ENCODE measurements at places on chromosomes 2 and 18.

DNA sequence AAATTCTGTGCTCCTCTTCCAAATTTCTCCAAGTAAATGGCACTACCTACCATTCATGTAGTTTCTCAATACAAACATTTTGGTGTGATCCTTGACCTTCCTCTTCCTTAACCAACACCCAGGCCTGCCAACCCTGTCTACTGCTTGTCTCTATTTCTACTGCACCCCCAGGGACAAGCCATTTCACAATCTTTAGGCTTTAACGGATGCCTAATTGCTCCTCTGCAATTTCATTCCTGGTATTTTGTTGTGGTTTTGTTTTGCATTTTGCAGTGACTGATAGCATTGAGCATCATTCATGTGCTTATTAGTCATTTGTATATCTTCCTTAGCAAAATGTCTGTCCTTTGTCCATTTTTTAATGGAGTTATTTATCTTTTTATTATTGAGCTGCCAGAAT, 10.0 kb downstream of the FAP start:
- DNase-seq, result no peak

- no peak for DNase-seq
Measured at GRCh38 chr2:178072383-178073301, at the start of gene PDE11A. PDE11A (minus strand) TSS chr2:178072777; CDS start chr2:178072437, 340 bp downstream.

DNA sequence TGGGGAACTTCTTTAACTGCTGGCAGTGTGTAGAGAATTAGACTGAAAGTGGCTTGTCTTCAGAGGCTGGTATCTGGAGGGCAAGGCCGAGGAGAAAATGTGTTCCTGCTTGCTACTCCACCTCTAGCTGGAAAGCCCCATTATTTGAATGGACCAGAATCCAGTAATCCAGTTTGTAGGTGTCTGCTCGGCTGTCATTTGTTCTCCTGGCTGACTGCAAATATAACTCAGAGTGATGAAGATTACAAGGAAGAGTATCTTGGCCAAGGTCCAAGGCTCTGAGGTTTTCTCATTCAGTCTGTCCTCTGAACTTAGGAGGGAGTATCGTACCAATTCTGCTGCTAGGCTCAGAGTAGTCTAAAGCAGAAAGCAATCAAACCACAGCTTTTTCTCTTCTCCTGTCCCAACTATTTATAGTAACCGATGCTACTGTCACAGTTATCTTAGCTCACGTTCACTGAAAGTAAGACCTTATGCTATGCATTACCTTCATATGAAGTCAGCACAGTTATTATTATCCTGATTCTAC, 228.6 kb downstream of the SETBP1 start:
- DNase-seq, result no peak

- DNase-seq, result no peak
Measured at GRCh38 chr2:54916637-54917036, 133.6 kb downstream of the RTN4 start.

- no peak for DNase-seq
Measured at GRCh38 chr18:27824841-27825681, 351.9 kb downstream of the CDH2 start.

GRCh38 chr18:48766026-48766425, 184.7 kb downstream of the SMAD7 start:
- DNase-seq, result no peak

GRCh38 chr18:32552421-32553030, 81.8 kb upstream of the GAREM1 start:
- DNase-seq, result peak; percentile 3

DNA sequence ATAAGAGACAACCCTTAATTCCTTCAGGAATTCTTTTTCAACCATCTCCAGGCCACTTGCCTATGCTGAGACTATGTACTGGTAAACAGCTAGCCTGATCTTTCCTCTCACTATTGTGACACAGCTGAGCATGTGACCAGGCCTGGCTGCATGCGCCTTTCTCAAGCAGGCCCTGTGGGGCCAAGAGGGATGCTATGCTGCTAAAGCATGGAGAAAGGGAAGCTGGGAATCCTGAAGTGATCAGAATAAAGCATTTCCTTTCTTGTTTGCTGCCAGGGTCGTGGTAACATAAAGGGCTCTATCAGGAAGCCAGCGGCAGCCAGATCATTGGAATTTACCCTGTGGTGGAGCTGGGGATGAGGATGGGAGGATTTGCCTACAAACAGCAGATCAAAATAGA, 29.8 kb upstream of the LCLAT1 start:
- DNase-seq, result no peak

DNA sequence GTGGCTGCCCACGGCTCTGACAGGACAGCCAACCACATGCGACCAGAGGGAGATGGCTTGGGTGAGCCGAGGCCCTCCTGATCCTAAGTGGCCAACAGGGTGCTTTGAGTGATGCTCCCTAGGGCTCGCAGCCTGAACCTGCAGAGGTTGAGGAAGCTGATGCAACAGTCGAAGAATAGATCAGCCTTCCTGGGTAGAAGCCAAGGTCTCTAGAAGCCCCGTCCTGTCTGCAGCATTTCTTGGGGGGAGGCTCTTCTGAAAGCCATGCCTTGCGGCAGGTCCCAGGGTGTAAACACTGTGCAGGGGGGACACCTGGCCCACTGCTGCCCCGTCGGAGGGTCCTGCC, 136.4 kb downstream of the HDAC4 start:
- no peak for DNase-seq

DNA sequence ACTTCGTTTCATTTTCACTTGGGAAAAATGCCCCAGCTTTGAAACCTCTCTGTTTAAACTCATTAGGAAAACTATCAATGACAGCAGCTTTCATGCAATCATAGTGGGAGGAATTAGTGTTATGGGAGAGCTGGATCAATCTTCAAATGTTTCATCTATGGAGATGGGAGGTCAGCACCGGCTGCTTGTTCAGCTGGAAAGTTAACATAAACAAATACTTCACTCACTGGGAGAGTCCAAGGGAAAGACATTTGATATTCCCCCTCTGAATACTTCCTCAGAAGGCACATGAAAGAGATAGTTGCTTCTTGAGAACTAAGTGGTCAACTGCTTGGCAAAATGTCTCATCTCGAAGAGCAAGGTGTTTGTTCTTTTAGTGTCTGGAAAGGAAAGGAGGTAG, 7.3 kb downstream of the LYPD1 start:
- DNase-seq, result no peak

DNA sequence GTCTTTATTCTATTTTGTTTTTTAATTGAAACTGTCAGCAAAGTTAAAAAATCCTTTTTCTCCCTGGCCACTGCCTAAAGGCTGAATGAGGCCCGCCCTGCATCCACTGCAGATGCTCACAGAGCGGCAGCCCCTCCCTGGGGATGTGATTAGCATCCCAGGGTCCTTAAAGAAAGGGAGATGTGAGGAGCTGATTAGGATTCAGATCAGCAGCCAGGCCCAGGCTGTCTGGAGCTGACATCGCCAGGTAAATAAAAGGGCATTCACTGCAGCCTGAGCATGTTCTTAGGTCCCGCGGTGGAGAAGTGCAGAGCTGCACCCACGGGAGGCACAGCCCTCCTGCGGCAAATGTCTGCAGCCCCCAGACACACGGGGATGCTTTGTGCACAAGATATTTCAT, 83.8 kb downstream of the LONRF2 start:
- no peak for DNase-seq

DNA sequence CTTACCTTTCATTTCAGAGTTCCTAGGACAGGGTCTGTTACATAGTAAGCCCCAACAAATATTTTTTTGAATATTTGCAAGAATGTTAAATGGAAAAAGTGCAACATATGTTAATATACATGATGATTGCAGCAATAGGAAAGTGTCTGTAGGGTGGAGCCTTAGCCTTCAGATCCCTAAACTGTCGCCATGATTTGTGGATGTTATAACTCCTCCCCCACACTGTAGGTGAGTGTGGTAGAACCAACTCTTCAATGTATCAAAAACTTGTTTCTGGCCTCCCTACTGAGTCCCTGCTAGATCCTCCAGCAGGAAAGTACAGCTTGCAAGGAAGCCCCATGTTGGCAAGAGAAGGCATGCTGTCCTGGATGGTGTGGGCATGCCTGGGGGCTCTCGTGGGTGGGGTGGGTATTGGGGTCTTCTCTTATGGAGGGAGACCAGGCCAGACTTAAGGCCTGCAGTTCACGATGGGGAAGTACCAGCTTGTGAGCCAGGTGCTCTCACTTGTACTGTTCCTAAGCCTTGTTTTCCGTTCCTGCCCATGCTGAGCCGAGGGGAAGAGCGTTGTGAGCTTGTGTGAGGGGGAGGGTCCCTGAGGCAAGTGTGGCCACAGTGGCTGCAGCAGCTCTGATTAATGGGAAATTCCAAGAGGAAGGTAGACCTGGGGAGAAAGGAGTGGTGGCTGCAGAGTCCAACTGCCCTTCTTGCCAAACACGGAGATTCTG, 11.4 kb downstream of the FHOD3 start:
- DNase-seq, result no peak

DNA sequence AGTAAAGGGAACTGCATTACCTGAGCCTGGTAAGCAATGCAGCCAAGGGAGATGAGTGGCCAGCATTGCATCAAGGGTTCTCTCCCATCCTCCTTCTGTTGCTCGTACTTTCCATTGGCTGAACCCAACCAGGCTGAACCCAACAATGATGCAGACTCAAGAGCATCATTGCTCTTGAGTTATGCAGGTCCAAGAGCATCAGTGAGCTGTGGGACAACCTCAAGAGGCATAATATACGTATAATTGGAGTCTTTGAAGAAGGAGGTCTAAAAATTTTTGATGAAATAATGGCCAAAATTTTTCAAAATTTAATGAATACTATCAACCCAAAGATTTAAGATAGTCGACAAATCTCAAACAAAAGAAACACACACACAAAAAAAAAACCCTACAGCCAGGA, 213.0 kb downstream of the RNF152 start:
- no peak for DNase-seq

- no peak for DNase-seq
Measured at GRCh38 chr2:184532551-184532950, 65.8 kb upstream of the ZNF804A start.

GRCh38 chr2:20595439-20596192, 55.3 kb downstream of the HS1BP3 start:
- DNase-seq, result no peak

GRCh38 chr2:168348076-168348475, 100.7 kb upstream of the STK39 start:
- no peak for DNase-seq

- no peak for DNase-seq
Measured at GRCh38 chr2:216189410-216189809, 80.3 kb downstream of the XRCC5 start.

GRCh38 chr2:126658905-126659561, 3.1 kb downstream of the GYPC start:
- DNase-seq, result peak; percentile 35

GRCh38 chr2:163736433-163737189, 803 bp upstream of the FIGN start:
- DNase-seq, result no peak

DNA sequence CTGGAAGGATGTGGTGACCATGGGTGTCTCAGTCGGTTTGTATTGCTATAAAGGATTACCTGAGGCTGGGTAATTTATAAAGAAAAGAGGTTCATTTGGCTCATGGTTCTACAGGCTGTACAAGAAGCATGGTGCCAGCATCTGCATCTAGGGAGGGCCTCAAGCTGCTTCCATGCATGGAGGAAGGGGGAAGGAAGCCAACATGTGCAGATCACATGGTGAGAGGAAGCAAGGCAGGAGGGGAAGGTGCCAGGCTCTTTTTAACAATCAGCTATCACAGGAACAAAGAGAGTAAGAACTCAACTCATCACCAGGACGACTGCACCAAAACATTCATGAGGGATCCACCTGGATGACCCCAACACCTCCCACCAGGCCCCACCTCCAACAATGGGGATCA, 209.4 kb downstream of the CDH20 start:
- no peak for DNase-seq

DNA sequence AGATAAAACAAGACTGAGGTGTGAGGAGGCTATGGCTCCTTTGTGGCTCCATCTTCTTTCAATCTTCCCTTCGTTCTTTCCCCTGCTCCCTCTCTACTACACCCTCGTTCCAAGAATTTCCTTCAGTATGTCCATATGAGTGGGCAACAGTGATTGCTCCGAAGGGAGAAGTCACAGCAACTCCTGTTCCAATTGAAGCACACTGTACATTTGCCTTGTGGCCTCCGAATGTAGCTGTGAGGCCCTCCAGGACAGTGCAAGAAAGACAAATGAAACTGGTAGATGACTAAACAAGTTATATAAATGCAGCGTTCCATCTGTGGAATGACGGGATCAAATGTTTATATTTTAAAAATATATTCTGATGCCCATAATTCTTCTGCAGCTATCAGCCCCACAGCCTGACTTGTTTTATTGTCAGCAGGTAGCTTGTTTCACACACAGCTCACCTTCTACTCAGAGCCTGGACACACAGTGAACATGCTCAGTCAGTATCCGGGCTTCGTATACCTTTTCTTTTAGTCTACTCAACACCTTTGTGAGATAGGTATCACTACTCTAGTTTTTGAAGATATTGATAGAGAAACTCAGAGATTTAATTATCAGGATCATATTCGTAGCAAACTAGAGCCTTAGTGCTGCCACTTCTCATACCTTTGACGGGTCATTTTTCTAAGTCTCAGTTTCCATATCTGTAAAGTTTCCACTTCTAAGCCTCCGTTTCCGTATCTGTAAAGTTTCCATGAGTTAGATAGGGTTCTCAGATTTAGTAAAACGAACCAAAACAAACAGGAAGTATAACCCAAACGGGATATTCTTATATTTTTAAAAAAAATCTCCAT, 216.7 kb upstream of the STON1 start:
- no peak for DNase-seq

DNA sequence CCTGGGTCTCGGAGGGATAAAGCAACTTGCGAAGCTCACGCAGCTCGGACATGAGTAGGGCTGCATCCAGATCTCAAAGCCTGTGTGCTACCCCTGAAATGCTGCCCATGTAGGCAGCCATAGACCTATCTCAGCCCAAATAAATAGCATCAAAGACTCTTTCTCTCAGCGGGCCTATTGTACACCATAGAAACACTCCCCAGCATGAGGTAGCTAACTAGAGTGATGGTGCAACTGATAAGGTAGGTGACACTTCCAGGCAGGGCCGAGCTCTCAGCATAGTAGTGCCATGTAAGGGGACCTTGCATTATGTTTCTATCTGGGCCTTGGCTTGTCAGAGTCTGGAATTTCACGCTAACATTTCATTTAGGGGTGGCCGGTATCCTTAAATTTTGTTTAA, 52.4 kb downstream of the RABL2A start:
- DNase-seq, result no peak

DNA sequence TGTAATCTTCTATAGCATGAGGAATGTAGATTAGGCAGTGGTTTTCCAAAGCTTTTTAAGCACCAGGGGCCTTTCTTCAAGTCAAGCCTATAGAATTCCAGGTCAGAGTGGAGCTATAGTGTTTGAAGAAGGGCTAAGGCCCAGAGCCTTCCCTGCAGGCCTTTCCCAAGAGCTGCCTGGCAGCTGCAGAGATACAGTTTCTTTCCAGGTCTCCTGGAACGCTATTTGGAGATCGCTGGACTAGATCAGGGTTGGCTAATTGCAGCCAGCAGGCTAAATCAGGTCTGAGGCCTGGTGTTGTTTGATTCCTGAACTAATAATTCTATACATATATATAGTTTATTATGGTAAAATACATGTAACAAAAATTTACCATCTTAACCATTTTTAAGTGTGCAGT, 319.0 kb upstream of the SPRED2 start:
- no peak for DNase-seq
